ENCODE measurements at places on chromosomes 16 and 17.

GRCh38 chr17:79948406-79948944 lies 87.2 kb downstream of the TBC1D16 start:
- DNase-seq, result no peak

DNA sequence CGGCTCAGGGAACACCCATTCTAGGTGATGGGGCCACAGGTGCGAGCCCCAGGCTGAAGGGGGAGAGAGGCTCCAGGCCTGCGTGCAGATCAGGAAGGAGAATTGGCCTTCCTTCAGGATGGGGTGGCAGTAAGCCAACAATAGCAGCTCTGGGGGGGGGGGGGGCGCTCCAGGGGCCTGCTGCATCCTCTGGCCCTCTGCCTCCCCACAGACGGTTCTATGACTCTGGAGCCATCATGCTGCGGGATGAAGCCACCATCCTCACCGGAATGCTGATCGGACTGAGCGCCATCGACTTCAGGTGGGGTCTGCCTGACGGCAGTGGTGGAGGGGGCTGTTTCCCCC lies 6.1 kb downstream of the RUNDC3A start:
- DNase-seq, result no peak

GRCh38 chr16:19861811-19862327 lies 22.8 kb downstream of the GPRC5B start:
- DNase-seq, result no peak

- DNase-seq, result no peak
Observed at GRCh38 chr17:30021708-30022317, 80.4 kb downstream of the EFCAB5 start.

DNA sequence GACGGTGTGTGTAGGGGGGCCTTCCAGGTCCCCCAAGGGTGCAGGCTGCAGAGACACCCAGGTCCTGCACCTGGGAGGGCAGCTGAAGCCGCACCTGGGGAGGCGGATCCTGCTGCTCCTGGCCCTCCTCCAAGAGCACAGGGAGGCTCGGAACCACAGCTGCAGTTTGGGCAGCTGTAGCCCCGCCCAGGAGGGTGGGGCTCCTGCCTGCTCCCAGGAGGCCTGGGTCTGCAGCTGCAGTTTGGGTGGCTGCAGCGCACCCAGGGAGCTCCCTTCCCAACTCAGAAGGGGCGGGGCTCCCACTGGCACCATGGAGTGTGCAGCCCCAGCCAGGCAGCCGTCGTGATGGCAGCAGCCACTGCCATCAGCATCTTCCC lies 69.4 kb upstream of the NKD1 start:
- no peak for DNase-seq

DNA sequence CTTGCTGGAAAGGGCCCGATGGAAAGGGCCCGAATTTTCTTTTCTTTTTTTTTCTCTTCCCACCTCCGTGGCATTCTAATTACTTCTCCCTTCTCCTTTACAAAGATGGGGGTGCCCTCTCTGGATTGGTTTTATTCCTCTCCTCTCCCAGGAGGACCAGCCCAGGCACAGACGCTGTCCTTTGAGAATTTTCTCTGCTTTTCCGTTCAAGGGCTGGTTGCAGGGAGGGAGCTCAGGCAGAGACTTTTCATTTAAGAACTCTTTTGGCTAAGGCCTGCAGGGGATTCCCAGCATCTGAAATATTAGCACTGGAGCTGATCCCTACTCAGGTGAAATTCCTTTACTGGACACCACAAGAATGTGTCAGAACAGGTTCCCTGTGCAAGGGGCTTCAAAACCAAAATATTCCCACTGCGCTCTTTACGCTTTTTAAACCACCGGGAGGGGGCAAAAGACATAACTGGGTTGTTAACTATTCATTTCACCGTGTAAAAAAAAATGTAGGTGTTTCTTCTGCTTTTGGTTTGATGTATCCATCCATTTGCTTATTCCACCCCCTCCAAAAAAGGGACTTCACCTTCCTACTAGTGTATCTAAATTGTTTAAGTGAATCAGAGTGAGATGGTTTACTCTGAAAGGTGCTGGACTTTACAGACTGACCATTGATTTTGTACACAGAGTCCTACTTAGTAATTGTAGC lies 1.4 kb downstream of the NFAT5 start:
- DNase-seq, result no peak

GRCh38 chr17:77353684-77354419 lies 213.1 kb downstream of the SEC14L1 start:
- DNase-seq, result no peak
